Left colon (tissue), 2 donors: ENCODE measurements at places on chromosomes 6 and 20. TPM values are rescaled to one million over a fixed set of nuclear protein-coding genes. Genes with fewer than 3 reads are reported as not detected.

The ID1 gene
- 298 TPM for total RNA-seq

The ULBP2 gene
- not detected for total RNA-seq

The ALDH5A1 gene
- total RNA-seq = 13.9 TPM

The HLA-DPB1 gene
- 15.1 TPM for total RNA-seq

The SLX4IP gene
- total RNA-seq = 7.7 TPM

The PGC gene
- not detected for total RNA-seq

The BPIFB6 gene
- not detected for total RNA-seq

The MYBL2 gene
- 11.7 TPM for total RNA-seq

The IFT52 gene
- 19.2 TPM for total RNA-seq

The TMEM14C gene
- total RNA-seq = 77.2 TPM

The WFDC2 gene
- 108 TPM for total RNA-seq

The BPI gene
- total RNA-seq = not detected

The CTAGE9 gene
- not detected for total RNA-seq

- DNase-seq = no peak
These were observed 38.2 kb upstream of the HDAC2 start for GRCh38 chr6:114009192-114009591.

GRCh38 chr6:115643762-115644161 is 416.9 kb downstream of the FRK start:
- DNase-seq = no peak

- DNase-seq = no peak
These were observed 3.8 kb downstream of the DEK start for GRCh38 chr6:18260448-18261106.

DNA sequence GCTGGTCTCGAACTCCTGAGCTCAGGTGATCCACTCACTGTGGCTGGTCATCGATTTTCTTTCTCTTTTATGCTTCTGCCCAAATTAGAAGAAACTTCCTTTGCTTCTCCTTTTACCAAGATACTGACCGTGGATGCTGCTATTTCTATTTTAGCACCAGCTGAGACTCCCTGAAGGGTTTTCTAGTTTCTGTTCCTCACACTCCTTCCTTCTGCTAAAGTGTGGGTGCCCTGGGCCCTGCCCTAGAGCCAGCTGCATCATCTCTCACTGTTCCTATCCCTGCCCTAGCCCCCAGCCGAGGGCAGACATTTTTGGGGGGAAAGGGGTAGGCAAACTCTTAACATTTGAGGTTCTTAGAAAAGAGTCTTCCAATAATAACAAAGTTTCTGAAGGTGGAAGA is 6.3 kb downstream of the SMOC2 start:
- no peak for DNase-seq

DNA sequence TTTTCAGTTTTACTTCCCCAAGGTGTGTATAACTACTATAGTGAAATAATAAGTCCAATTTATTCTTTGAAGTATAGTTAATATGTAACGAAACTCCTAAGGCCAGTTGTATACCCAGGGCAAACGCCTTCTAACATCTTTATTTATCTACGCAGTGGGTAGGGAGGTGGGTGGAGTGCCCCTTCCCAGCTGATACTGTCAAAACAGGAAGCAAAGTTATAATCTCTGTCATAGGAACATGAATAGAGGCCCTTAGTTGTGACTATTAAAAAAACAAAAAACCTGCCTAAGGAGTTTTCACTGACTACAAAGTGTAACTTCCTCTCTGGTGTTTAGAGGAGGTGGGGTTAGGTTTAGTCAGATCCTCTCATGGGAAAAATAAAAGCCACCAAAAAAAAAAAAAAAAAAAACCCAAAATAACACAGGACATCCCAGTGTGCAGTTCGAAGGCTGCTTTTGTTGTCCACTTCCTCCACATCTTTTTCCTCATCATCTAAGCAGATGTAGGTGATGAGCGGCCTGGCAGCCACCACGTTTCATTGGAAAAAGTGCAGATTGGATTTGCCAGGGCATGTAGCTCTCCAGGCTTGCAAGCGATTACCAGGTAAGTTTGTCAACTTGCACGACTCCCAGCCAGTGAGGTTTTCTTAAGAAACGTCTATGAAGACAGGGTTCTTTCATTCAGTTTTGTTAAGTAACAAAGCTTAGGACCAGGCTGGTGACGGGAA is 58.7 kb downstream of the UTRN start:
- DNase-seq = peak; percentile 61

GRCh38 chr20:34715384-34715783 is 11.2 kb downstream of the TP53INP2 start:
- no peak for DNase-seq

DNA sequence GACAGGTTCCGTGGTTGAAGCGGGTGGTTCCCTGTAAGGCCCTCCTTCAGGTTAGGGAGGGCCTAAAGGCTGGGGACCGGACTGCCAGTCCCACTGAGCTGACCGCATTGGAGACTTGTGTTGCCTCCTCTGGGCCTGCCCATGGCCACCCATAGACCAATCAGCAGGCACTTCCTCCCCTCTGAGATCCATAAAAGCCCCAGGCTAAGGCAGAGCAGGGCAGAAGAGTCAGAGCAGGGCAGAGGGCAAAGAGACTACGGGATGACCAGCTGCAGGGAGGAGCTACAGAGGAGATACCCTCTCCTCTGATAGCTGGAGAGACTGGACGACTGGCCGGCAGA is 537.4 kb downstream of the TENT5A start:
- DNase-seq = no peak

DNA sequence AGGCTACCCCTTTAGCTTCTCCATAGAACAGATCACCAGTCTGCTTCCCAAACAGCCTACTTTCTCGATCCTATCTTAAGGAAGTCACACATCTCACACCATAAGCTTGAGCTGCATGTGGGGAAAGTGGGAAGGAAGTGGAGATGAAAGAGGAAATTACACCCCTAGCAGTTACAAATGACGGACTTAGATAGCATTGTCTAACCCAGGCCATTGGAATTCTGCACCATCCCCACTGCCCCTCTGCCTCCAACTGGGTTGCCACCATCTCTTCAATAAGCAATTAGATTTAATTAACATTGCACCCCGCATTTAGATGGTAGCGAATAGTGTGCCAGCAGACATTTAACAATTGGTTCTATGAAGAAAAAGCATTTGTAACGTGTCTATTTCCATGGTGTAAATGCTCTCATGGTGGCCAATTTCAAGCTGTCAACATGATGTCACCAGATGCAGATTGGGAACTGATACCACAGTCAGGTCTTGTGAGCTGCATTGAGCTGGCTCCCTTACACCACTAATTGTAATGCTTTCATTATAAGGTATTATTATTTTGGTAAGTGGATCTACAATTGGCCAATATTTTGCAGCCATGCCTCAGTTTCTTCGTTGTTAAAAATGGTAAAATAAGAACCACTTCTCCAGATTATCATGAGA is 124.7 kb downstream of the CD24 start:
- no peak for DNase-seq

- DNase-seq = no peak
These were observed 24.5 kb upstream of the ABCC10 start for GRCh38 chr6:43402820-43403219.

GRCh38 chr6:47836046-47836445 is 54.2 kb downstream of the OPN5 start:
- DNase-seq = no peak

- DNase-seq = no peak
These were observed 140.1 kb upstream of the BTBD3 start for GRCh38 chr20:11777387-11778205.

- DNase-seq = no peak
These were observed 5.3 kb upstream of the AP5S1 start for GRCh38 chr20:3814928-3815495.

DNA sequence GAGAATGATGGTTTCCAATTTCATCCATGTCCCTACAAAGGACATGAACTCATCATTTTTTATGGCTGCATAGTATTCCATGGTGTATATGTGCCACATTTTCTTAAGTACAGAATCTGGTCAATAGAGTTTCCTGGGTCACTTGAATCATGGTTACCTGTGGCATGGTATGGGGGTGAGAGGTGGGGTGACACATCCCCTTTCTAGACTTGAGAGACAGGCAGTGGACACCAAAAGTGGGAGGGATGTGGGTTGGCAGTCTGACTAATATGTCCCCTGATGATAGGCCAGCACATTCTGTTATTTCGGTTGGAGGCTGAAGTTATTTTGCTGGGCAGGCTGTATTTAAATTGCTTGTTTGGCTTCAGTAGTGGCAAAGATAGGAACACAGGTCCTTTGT is 78.1 kb downstream of the UST start:
- DNase-seq = no peak

GRCh38 chr20:48826883-48827771 is 672 bp downstream of the PREX1 start:
- no peak for DNase-seq

DNA sequence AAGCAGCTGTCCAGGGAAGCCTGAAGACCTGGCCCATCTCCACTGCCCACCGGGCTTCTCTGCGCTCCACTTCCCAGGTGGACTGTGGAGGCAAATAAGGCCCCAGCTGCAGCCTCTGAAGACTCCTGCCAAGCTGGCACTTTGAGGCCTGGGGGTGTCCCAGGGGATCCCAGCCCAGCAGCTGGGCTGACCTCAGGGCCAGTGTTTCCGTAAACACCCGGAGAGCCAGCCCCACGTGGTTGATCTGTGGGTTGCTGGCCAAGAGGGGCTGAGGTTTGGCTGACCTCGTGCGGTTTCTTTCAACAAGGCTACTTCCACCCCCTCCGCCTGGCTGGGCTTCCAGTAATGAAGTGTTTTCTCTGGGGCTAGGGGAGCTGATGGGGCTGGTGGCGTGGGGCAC is 12.4 kb upstream of the CCN5 start:
- DNase-seq = peak; percentile 64

DNA sequence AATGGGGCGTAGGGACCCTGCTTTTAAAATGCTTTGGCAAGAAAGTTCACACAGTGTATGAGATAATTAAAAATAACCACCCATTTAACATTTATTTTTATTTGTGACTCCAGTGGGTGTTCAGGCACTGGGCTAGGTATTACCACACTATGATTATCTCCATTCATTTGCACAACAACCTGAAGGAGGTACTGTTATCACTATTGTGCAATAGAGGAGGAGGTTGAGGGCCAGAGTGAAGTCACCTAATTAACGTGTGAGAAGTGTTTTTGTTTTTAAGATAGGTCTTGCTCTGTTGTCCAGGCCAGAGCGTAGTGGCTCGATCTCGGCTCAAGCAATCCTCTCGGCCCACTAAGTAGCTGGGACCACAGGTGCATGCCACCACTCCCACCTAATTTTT is 29.2 kb downstream of the MAK start:
- no peak for DNase-seq

GRCh38 chr20:23257848-23258746 is 92.5 kb upstream of the NXT1 start:
- no peak for DNase-seq

GRCh38 chr6:146357578-146358430 is 185.8 kb upstream of the RAB32 start:
- DNase-seq = no peak

DNA sequence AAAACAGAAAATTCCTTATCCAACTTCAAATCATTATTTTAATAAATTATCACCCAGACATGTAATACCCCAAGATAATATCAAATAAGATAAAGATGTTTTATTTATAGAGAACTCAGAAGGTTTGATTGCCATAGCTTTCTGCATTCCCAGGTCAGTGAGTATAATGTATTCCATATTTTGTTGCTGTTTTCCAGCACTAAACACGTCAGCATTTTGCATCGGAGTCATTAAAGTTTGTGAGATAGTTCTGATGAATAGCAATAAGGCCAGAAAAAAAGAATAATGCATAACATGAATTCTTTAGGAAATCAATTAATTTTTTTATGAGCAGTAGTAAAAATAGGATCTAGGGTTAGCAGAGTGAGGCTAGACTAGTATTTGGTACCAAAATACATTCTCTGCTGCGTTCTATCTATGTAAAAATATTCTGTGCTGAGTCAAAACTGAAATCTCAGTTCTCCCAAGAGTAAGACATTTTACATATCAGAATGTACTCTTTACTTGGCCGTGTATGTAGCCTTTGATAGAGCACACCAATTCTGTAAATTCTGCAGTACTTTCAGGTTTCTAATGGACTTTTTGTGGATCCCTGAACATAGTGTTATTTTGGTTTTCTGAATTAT is 269.9 kb upstream of the AGPAT4 start:
- DNase-seq = no peak

DNA sequence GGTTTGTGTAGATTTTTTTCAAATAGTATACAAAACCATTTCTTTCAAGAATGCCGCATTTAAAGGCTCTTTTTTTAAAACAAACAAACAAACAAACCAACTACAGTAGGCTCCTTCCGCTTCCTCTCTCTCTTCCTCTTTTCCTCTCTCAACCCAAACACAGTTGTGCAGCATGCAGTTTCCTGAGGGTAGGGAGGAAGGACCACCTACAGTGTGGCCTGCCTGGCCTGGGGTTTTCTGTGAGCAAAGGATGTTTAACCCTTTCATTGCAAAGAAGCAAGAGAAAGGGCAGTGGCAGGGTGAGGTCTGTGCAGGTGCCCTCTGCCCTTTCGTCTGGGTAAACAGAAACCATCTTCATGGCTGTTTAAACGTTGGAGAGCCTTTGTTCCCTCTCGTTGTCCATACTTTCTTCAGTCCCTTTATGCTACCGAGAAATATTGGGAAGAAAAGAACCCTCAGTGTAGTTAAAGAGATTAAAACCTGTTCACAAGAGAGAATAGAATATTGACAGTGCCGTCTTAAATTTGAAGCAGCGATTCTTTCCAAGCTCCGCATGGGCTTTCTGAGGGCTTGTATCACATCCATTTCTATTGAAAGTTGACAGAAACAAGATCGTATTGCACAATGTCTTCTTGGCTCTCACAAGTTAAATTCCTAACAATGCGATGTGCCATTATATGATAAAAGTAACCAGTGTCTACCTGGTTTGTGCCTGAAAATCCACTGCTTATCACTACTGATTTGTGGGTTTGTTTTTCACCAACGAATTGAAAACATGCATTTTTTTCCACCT is 215.5 kb upstream of the SNX9 start:
- no peak for DNase-seq

- peak; percentile 33 for DNase-seq
These were observed 315.4 kb upstream of the SASH1 start for GRCh38 chr6:148027201-148027600.

DNA sequence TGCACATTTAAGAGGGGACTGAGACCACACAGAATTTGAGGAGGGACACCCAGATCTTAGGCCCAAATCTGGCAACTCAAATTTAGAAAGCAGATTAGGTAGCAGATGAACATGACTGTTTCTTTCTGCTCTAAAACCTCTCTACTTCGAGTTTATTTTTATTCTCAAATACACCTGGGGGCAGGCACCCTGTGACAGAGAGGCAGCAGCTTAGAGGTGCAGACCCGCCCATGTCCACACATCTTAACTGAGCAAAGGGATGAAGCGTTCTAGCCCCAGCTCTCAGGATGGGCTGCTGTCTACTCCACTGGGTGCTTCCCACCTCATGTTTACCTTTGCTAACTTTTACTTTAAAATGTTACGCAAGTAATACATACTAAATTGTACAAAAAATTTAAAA is 125.0 kb downstream of the SLC23A2 start:
- no peak for DNase-seq

DNA sequence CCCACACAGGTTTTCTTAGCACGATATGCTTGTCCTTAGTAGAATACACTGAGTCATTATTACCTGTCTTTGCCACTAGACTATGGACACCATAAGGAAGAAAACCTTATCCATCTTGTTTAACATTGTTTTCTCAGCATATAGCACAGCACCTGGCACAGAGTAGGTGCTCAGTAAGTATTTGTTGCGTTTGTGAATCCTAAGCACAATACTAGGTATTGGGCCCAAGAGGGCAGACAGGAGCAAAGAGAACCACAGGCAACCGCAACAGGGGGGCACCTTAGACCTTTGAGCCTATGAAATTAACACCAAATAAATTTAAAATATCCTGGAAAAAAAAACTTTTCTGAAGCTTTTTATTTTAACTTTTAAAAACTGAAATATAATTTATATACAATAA is 3.7 kb upstream of the NCOA6 start:
- DNase-seq = no peak

GRCh38 chr6:2990248-2990931 is 9.3 kb upstream of the NQO2 start:
- DNase-seq = peak; percentile 55
